ENCODE measurements at places on chromosomes 6 and 20.
A peak's percentile ranks its signal among the peaks of the same experiment; 100 is the strongest.

GRCh38 chr20:62355878-62356588 is 11.1 kb downstream of the LAMA5 start:
- no peak for DNase-seq

DNA sequence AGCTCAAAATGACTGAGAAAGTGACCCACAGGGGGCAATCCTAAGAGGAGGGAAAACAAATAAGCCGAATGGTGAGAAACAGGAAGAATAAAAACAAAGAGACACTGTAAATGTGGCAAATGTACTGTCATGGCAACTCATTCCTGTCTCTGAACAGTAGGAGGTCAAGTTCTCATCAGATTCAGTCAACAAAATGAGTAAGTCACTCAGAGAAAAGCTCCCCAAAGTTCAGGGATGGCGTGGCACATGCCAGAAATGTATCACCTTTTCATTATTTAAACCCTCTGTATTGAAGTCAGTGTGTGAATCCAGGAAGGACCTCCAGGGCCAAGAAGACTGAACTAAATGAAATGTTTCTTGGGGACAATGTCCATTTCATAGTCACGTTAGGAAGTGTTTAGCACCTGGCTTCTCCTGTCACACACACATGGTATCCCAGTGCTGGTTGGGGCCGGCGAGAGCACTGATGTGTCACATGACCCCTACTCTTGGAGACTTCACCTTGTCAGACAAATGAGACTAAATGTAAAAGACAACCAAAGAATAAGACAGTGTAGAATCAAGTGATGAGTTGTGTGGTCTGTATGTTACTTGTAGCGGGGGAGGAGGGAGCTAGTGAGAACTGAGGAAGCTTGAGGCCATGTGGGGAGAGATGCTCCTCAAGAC is 20.7 kb downstream of the CNR1 start:
- no peak for DNase-seq

DNA sequence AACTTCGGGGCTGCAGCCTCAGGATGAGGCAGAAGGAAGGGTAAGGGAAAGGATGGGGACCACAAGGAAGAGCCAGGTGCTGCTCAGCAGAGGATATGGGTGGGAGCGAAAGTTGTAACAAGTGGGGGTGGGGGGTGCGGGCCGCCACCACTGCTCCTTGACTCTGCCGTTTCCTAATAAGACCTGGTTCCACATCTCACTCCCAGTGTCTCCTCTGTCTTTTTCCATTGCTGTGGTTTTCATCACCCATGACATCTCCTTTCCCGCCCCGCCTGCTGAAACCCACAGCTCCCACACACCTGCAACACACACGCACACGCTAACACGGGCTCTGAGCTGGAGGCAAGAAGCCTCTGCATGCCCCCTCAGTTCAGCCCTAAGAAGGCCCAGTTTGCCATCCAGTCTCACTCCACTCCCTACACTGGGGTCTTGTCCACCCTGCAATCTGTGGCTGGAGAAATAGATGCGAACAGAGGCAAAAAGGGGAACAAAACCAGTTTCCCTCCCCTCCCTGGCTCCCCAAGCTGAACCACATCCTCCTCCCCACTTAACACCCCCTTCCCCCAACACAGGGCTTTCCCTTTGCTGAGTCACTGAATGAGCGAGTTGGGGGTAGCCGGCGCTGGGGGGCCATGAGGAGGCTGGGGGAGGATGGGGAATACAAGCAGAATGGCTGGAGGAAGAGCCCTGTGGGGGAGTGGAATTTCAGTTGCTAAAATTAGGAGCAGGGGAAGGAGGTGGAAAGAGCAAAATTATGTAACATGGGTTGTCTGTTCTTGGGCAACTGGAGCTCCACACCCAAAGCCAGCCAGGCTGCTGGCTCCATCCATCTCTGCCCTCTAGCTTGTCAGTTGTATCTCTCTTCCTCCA is 11.5 kb downstream of the NFKBIL1 start:
- peak; percentile 77 for DNase-seq

- DNase-seq, result no peak
These were observed 52.8 kb upstream of the MPC1 start for GRCh38 chr6:166435574-166435973.

- no peak for DNase-seq
These were observed 49.7 kb downstream of the OR2B2 start for GRCh38 chr6:27862396-27863066.

DNA sequence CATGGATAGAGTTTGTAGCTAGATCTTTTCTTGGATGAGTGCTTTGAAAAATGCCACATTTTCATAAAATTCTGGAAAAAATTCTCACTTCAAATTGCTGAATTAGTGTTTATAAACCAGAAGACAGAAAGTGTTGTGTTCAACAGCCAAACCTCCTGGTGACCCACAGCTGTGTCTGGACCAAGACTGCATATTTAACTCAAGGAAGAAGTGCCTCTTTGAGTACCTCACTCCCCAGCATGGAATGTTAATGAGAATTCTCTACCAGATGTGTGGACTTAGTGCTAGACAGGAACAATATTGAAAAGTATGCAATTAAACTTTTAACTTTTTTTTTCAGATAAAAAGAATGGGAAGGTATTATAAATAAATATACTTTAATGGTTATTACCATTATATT is 609.3 kb downstream of the COL12A1 start:
- DNase-seq, result no peak
